ENCODE measurements at places on chromosomes 5 and 9. TPM values are rescaled to one million over a fixed set of nuclear protein-coding genes. Genes with fewer than 3 reads are reported as not detected.

DNA sequence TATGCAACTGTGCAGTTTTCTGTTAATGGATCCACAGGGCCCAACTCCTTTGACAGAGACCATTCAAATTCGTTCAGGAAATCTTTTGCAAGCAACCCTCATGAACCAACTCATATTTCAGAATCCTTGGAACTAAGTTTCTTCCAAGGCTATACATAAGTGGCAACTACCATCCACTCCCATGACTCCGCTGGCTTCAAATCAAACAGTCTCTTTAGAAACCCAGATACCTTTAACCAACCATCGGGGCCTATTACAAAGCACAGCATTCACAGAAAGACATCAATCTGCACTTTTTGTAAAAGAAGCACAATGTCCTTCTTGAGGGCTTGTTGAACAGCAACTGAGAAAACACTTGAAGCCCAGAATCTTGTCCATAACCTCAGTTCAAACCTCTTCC is 526.9 kb downstream of the DTWD2 start:
- DNase-seq: no peak

DNA sequence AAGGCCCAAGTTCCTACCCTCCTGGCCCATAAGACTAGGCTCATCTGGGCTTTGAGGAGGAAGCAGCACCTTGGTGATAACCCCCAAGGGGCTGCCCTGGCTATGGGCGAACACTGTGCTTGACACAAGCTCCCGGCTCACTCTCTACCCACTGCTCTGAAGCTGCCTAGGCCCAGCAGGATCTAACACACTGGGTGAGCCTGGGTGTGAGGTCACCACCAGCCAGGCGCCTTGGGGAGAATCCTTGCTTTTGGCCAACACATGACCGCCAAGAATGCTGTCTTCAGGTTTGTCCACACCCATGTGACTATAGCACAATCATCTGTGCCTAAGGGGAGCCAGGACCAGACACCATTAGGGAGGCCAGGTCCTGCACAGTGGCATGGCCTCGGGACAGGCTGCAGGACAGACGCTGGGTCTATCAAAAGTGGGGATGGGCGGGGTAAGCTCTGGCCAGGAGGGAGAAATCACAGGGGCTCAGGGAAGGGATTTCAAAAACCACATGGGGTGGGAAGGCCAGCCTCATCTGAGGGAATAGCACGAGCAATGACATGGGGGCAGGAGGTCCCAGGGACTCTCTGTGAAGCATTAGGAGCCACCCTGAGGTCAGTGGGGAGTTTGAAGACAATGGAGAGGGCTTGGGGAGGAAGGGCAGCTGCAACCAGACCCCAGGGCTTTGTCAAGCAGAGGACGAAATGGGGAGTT is 29.6 kb downstream of the BICD2 start:
- no peak for DNase-seq

DNA sequence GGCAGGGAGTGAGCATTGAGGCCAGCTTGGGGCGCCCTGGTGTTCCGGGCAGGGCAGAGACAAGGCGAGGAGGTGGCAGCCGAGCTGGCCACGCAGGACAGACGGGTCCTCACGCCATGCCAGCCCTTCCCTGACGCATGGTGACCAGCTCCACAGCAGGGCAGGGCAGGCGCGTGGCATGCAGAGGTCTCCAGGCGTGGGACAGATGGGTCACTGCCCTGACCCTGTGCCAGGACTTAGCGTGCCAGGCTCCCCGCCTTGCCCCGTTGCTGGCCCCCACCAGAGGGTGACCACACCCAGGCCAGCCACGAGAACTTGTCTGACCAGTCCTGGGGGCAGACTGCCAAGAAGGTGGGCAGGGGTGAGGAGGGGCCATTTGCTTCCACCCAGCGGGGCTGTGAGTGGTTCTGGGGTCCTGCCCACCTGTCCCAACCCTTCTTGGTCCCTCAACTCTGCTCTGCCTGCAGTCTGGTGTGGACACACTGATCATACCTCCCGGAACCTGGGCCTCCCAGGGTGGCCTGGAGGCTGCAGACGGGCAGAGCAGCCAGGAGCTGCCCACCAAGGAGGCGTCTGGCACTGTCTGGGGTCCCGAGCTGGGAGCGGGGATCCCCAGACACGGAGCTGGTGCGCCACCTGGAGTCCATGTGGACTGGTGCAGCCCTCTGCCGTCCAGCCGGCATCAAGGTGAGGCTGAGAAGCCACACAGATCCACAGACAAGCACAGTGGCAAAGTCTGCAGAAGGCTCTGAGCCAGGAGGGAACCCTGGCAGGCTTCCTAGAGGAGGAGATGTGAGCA is at the start of gene RNF224:
TSS of gene RNF224 (plus strand) at position 449 of the 799 bp plus-strand sequence. CDS start 834 bp downstream, outside the sequence.
- DNase-seq: no peak

DNA sequence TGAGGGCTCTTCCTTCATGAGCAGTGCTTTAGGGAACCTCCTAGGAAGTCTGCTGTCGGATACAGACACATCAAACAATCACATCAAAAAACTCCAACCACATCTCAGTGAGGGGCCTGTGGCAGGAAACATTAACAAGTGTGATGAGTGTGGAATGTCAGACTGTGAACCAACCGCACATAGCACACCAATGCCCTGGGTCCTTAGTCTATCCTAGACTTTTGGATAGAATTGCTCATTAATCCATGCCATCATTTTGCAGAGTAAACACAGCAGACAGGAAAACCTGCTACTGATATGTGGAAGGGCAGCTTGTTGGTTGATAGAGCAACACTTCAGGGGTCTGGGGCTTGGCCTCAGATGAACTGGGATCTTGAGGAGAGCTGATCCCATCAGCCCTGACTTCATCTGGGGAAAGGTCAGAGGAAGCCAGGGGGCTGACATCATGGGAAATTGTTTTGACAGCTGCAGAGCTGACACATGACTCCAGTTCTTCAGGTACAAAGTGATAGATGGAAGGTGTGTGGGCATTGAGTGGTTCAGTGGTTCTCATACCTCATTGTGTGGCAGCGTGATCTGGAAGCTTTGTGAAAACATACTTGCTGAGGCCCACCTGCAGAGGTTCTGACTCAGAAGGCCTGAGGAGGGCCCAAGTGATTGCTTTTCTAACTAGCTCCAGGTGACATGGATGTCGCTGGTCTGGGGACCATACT is 193.3 kb downstream of the DIRAS2 start:
- no peak for DNase-seq

ARID3C gene
- not detected for total RNA-seq

DNA sequence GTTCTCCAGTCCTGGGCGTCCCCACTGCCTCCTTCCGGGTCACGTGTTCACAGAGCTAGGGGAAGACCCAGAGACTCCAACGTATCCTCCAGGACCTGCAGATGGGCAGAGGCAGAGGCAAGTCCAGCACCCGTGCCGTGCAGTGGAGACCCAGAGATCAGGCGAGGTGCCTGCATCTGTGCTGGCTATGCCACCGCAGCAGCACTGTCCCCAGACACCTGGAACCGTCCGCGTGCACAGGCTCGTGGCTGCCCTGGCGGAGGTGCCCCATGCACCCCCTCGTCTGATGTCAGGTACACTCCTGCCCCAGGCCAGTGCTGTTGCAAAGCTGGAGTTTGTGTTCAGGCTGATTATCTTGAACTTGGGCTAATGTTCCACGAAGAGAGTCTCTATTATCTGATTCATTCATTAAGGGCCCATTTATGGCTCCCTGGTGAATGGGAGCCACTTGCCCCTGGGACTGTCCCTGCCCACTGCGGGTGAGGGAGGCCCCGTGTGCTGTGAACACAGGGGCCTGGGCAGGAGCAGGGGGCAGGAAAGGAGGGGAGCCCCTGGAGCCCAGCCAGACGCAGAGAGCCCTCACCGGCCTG is 13.7 kb downstream of the IRX4 start:
- DNase-seq: no peak

DNA sequence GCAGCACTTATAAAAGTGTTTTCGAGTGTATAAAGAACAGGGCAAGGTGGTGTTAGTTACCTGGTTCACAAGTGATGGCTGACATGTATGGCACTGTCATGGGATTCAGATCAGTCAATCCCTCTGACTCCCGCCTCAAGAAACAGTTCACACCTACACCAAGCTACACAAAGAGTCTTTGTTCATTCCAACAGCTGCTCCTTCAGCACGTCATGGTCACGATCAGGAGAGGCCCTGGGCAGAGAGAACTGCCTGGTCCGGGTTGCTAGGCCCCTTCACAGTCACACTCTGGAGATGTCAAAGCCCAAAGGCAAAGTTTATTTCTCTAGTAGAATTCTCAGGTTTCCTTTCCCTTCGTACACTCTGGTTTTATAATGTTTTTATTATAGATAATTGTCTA is 426.7 kb downstream of the ZSWIM6 start:
- DNase-seq: no peak

- no peak for DNase-seq
These were observed 1.7 kb upstream of the ALDH1B1 start for GRCh38 chr9:38390851-38391250.

GFI1B gene
- not detected for total RNA-seq

GRCh38 chr5:978054-978453 is 30.5 kb upstream of the NKD2 start:
- peak; percentile 74 for DNase-seq

CDKN2A gene
- 25.8 TPM for total RNA-seq

DNA sequence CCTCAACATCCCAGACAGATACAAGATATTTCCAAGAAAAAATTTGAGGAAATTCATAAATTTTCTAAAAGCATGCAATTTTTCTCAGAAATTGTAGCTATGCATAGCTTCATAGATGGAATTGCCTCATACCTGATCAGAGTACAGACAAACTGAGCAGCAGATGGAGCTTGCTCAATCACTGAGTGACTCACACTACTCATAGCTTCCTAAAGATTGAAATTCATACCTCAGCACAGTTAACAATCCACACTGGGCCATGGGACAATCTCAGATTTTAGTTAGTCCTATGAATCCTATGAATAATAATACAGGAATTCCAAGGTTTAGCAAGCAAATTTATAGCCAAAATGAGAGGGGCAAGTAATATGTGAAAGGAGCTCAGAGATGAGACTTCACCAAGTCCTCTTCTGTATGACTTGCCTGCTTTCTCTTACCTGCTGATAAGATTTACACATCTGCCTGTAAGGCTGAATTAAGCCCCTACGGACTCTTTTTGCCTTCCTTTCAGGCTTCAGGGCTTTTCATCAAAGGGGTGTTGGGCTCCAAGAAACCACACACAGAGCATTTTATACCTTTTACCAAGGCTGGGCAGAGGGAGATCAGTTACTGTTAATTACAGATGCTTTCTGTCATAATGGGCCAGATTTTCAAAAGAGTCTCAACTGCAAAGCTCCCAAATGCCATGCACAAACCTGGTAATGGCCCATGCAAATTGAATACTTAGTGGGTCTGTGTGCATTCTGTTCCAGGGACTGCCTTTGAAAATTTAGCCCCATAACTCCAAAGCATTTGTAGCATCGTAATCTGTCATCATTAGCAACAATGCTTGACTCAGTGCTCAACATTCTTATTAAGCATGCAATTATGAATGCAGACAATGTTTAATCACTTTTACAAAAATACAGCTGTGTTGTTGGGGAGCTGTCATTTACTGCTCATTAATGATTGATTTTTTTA is 439.3 kb downstream of the DTWD2 start:
- DNase-seq: no peak

All from vagina (tissue), 2 donors.